Kidney epithelial cell (primary cell): ENCODE measurements at places on chromosomes 2 and 18.

GRCh38 chr2:159650574-159650973, 34.2 kb upstream of the BAZ2B start:
- no peak for DNase-seq

DNA sequence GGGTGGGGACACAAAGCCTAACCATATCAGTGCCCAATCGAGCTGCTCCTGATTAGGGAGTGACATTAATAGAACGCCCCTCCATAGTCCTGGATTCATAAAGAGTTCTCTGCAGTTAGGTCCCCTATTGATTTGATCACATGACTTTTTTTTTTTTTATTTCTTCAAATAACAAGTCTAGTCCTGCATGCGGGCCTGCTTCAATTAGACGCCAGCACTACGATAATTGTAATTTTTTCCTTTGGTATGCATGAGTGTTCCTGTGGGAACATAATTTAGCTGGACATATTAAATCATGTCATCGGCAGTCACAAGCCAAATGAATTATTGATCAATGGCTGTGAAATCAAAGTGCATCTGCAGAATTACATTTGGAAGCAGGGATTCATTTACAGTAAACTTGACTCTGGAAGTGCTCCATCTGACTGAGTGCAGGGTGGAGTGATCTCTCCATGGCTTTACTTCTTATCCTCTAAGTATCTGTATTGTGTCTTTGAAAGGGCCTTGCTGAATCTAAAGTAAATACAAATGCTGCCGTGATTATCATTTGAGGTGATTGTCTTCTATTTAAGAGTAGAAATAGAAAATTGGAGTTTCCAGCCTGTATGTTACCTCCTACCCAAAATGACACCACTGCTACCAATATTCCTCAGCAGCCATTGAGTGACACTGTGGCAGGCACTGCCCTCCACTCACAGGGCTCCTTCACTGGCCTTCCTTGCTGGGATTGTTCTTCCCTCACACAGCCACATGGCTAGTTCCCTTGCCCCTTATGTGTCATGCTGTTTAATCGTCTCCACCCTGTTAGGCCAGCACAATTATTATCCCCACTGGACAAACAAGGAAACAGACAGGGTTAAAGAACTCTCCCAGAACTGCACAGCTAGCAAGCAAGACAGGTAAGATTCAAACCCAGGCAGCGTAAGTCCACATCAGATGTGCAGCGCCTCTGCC, 337.4 kb upstream of the ID2 start:
- DNase-seq, result no peak

DNA sequence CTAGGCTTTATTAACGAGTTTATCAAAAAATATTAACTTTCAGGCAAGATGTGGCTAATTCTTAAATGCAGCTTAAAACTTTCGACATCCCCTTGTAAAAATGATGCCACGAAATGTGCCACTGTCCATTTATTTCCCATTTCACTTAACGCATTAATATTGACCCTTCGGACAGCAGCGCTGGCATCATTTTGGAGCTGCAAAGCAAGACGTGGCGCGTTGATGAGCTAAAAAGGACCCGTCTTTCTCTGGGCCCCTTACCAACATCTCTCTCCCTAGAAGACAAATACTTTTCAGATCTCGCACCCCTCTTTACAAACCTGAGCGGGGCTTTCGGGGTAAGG, 367.9 kb downstream of the MTX2 start:
- no peak for DNase-seq

GRCh38 chr2:45233301-45233700, 224.0 kb upstream of the SIX2 start:
- DNase-seq, result no peak

- no peak for DNase-seq
Measured at GRCh38 chr2:142757111-142757510, 120.4 kb upstream of the KYNU start.

- DNase-seq, result no peak
Measured at GRCh38 chr2:70656421-70657010, 102.9 kb upstream of the TGFA start.
